ENCODE measurements at places on chromosomes 4 and X. TPM values are rescaled to one million over a fixed set of nuclear protein-coding genes. Genes with fewer than 3 reads are reported as not detected.

The FAM149A gene
- total RNA-seq = 1.8 TPM

The NDP gene
- not detected for total RNA-seq

The UGT2B17 gene
- 0.35 TPM for total RNA-seq

The SOWAHD gene
- 2.2 TPM for total RNA-seq

The DHX15 gene
- 174 TPM for total RNA-seq

The PRPS2 gene
- total RNA-seq = 31.3 TPM

The CXCL3 gene
- total RNA-seq = not detected

The GDPD2 gene
- total RNA-seq = not detected

The COL25A1 gene
- total RNA-seq = not detected

The MAGEC1 gene
- total RNA-seq = not detected

- no peak for DNase-seq
Measured at GRCh38 chr4:122797405-122798094, 29.1 kb upstream of the FGF2 start.

- no peak for DNase-seq
Measured at GRCh38 chr4:42711496-42711895, 54.6 kb upstream of the ATP8A1 start.

- DNase-seq = no peak
Measured at GRCh38 chr4:102298716-102299115, 46.6 kb downstream of the SLC39A8 start.

GRCh38 chrX:18436017-18436416, 10.6 kb downstream of the CDKL5 start:
- DNase-seq = no peak

- DNase-seq = no peak
Measured at GRCh38 chrX:110381216-110381615, 22.6 kb downstream of the RTL9 start.

Data from T-cell (primary cell).